ENCODE measurements at places on chromosomes 2 and 18.

DNA sequence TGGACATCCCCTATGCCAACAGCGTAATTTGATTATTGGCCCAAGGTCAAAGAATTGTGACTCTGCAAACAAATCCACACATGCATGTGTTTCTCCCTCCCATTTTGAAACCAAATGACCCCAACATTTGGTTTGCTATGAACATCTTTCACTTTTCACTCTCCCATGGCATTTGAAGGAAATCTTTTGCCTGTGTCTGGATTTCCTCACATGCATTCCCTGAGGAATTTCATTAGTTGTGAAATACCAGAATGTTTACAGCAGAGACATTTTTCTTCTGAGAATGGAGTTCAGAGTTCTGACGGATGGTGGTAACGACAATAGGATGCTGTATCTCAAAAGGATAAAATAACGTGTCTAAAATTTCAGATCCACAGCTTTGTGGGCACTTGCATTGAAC lies 60.3 kb upstream of the LMAN1 start:
- no peak for DNase-seq

GRCh38 chr2:240353086-240353798 lies 82.2 kb upstream of the GPC1 start:
- no peak for DNase-seq

DNA sequence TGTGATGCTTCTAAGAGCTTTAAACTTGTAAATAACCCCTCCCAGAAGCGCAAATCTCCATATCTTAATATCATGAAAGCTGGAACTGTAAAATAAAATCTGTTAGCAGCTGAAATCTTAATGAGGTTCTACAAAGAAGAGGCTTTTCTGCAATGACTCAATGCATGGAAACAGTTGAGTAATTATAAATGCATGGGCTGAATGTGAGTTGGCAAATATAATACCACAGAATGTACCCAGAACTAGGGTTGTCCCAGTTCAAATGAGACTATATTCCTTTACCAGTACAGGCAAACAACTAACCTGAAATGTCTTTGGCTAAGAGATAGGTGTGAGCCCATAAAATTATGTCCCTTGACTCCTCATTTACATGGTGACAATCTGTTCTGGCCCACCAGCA lies 52.9 kb downstream of the SATB2 start:
- DNase-seq: no peak

DNA sequence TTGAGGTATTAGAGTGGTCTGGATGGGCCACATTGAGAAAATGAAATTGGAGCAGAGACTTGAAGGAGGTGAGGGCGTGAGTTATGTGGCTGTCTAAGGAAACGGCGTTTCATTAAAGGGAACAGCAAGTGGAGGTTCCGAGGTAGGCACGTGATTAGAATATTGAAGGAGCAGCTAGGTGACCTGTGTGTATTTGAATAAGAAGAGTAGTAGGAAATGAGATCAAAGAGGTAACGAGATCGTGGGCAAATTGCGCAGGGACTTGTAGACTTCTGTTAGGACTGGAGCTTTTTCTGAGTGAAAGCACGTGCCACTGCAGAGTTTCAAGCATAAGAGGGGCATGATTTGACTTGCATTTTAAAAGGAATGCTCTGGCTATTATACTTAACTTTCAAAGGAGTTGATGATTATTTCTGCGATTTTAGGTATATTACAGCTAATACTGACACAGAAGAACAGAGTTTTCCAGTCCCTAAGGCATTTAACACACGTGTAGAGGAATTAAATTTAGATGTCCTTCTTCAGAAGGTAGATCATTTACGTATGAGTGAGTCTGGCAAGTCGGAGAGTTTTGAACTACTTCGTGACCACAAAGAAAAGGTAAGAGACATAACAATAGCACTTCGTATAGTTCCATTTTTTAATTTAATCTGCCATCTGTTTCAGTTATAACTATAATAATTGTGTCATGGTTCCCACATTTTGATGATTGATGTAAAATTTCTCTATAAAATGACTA lies 48.7 kb downstream of the RMDN2 start:
- no peak for DNase-seq

DNA sequence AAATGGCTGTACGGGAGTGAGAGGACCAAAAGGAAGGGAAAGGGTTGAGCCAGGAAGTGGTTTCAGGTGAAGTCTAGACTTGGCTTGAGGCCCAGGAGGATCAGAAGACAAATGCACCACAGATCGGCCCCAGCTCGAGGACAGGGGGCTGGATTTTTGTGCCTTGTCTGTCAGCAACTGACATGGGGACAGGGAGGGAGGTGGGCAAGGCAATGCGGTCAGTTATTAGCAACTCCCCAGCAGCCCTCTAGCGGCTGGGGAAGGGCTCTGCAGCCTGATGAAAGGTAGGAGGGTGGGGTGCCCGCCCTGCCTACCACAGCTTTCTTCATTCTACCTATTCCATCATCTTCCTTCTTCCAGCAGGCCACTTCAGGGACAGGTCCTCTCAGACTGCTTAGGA lies 50.0 kb downstream of the CPO start:
- peak; percentile 54 for DNase-seq

DNA sequence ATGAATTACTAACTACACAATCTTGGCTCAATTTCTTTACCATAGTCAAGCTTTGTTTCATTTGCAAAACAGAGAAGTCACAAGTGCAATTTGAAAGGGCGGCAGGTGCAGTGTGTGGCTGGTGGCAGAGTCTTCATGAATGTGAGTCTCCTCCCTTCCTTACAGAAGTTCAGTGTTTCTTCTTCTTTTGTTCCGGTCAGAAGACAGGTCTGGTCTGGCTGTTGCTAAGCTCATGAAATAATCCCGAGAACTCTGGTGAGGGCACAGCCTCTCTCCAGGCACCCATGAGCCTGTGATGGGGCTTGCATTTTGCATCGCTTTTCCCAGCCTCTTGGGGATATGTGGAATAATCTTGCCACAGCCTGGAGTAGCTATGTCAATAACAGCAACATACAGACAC lies 824.8 kb upstream of the SALL3 start:
- DNase-seq: no peak

GRCh38 chr2:178385595-178386148 lies 65.3 kb downstream of the PRKRA start:
- no peak for DNase-seq

DNA sequence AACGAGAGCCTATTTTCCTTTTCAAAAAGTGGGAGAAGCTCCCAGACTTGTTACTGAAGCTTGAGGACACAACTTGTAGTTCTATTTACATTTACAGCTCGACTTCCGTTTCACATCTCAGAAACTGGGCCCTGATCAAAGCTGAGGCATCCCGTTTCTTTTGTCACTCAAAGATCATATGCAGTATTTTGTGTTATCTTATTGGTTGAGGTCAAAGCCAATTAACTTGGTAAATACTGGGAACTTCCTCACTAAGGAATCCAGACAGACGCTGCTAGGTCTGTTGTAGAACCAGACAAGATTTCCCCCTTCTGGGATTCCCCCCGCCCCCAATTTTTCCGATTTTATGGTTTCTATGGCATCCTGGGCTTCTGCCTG lies 50.3 kb downstream of the TSN start:
- DNase-seq: no peak

DNA sequence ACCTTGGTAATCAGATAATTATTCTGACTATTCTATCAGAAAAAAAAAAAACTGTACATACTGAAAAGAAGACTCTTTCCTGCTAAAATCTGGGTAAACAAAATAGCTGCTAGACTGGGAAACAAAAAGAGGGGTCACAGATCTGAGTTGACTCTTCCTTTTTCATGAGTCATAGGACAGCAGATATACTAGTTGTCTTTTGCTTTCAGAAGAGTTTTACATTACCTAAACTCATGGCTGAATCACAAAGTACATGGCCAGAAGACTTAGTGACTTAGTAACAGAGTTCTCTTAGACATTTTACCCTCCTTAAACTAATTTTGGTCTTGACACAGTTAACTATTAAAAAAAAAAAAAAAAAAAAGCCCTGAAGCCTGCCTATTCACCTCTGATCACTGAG lies 834.0 kb upstream of the FSHR start:
- DNase-seq: no peak

DNA sequence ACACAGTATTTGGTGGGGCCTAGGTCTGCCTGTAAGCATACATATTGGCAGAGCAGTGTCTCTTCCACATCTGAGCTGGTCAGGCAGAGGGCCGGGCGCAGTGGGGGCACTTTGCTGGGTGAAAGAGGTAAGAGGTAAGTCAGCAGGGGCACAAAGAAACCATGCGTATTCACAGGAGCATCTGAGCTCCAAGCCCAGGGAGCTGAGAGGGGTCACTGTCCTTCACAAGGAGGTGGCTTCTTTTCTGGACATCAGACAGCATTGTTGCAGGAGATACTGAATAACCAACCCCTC lies 201.7 kb downstream of the AGAP1 start:
- no peak for DNase-seq

- DNase-seq: no peak
Observed at GRCh38 chr18:58196164-58196563, 152.1 kb downstream of the NEDD4L start.

GRCh38 chr2:219289537-219290361 lies 10.6 kb downstream of the DNAJB2 start:
- DNase-seq: no peak

DNA sequence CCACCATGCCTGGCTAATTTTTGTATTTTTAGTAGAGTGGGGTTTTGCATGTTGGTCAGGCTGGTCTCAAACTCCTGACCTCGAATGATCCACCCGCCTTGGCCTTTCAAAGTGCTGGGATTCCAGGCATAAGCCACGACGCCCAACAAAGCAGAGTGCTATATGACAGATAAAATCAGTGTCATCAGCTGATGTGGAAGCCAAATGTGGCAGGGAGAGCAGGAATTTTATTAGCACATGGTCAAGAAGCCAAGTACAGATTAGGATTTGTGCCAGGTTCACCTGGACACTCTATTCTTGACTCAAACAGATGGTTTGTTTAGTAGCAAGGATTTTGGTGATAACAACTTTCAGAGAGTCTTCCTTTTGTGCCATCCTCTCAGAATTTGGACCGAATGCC lies 62.7 kb downstream of the LCLAT1 start:
- DNase-seq: no peak

DNA sequence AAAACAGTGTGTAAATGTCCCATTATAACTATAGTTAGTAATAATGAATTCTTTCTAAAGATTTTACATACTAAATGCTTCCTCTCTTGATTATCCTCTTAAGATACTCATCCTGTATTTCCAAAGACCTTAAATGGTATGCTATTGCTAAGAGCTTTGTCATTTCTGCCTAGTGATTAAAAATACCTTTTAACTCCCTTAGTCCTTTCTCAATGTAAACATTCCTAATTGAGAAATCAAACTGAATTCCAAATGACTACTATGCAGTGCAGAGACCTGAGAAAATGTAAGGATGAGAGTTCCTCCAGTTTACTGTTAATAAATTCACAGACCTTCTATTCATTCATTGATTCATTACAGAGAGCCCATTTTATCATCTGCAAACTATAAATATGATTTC lies 86.9 kb downstream of the SOS1 start:
- DNase-seq: no peak

DNA sequence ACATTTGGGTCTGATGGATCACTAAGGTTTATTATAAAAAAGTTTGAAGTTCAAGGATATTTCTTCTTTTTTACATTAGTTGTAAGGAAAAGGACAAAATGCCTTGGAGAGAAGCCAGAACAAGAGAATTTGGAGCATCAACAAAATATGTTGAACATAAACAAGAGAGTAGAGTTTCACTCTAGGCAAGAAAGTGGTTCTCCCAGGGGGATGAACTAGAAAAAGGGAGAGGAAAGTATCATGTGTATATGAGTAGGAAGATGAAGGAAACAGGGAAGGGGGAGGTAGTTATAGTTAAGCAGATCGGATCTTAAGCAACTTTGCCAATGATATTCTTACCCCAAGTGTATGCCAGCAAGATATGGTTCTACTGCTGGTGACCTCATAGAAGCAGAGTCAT lies 63.8 kb upstream of the GALNT3 start:
- no peak for DNase-seq

DNA sequence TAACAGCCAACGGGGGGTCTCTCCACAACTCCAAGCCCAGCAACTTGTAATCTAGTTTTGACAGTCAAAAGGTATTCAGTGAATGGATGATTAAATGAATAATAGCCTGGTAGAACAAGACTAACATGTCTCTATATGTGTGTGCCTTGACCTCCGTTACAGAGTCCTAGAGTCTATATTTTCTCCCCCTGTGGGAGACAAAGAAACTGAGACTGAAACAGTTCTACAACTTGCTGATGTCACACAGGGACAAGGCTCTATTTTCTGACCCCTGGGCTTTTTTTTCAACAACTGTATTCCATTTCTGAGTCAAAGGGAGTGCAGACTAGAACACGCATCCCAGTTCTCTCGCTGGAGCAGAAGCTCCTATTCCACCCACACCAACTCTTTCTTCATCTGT lies 223.6 kb upstream of the AGAP1 start:
- DNase-seq: no peak

- DNase-seq: no peak
Observed at GRCh38 chr2:195168369-195168768, 488.7 kb upstream of the SLC39A10 start.

DNA sequence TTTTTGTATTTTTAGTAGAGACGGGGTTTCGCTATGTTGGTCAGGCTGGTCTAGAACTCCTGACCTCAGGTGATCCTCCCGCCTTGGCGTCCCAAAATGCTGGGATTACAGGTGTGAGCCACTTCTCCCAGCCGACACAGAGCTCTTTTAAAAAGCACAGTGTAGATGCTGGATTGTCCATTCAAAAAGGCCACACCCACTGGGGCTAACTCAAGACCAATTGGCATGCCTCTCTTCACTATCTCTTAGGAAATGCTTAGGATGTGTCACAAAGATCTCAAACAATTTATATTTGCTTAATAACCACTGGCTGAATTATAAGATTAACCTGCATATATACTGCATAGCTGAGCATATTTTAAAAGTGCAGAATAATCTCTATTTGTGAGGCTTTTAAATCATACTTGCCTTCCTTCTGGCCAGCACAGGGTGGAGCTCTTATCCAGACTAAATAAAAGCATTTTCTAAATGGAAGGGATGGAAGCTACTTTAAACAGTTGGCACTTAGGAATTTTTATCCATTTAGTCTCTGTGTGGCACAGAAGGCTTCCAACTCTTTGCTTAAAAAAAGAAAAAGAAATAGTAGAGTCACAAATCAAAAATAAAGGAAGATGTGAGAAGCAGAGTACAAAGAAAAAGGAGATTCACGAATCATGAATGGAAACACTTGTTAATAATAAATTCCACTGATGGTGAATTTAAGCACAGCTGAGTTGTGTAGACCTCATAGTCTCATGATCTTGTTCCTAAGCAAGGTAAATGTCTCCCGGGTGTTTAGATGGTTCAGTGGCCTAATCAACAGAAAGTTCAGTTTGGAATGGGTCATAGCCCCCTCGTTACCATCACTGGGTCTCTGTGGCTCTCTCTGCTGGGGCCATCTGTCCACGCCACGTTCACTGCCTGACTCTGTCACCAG lies 22.4 kb downstream of the CRYGD start:
- no peak for DNase-seq

- no peak for DNase-seq
Observed at GRCh38 chr18:69282371-69282770, 118.3 kb upstream of the DOK6 start.

- no peak for DNase-seq
Observed at GRCh38 chr2:36338124-36338826, 17.3 kb upstream of the CRIM1 start.

All from upper lobe of left lung (tissue), 6 donors.